ENCODE measurements at places on chromosomes 5 and 9. TPM values are rescaled to one million over a fixed set of nuclear protein-coding genes. Genes with fewer than 3 reads are reported as not detected.

DNA sequence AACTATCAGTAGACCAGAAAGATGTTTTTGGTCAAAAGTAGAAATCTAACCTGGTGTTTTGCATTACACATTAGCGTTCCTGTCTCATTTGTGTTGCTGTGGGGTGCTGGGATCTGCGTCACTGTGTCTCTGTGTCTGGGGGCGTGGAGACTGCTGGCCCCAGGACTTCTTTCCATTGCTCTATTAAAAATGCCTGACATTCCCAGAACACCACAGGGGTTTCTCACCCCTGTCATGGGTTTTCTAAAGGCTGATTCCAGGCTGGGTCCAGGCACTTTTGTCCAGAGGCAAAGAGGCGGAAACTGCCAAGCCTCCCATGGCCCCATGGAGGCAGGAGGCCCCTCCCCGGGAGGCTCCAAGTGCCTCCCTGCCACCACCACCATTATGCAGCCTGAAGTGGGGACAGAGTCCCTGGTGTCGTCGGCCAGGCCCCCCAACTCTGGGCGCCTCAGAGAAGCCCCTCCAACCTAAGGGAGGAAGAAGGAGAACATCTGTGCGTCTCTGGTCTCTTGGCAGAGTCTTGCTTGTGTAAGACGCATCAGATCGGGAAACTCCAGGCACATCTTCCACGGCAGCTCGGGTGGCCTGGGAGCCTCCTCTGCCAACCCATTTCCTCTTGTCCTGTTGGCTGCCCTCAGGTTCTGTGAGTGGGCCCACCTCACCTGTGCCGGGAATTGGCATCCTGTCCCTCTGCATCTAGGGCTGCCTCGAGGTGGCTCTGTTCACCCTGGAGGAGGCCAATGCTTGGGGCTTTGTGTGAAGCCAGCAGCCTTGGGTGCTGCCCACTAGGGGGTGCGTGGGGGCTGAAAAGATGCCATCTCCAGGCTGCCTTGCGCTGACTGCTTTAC is 13.8 kb upstream of the PLEKHG4B start:
- peak overlapping the region; percentile 22 for H3K27ac ChIP-seq
- peak; percentile 75 for DNase-seq
- H3K36me3 ChIP-seq = no peaks in the 10 kb centered on the region
- H3K4me1 ChIP-seq = peaks cover 57% of the 10 kb centered on the region

DNA sequence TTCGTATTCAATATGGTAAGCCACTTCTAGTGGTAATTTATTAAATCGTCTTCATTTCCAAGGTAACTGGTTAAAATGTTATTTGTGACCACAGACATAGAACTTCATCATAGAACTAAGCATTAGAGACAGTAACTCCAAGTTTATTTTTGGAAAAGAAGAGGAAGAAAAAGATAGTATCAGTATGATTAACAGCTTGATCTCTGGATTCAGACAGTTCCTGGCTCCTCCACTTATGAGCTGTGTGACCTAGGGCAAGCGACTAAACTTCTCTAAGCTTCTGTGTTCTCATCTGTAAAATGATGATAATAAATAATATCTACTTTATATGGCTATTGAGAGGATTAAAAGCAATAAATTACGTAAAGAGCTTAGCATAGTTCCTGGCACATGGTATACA is 29.8 kb upstream of the TNPO1 start:
- DNase-seq = no peak
- no peaks in the 10 kb centered on the region for H3K27me3 ChIP-seq
- H3K36me3 ChIP-seq = no peaks in the 10 kb centered on the region
- no peak overlapping the region for H3K27ac ChIP-seq
- H3K4me3 ChIP-seq = no peak overlapping the region

- H3K36me3 ChIP-seq = no peaks in the 10 kb centered on the region
- no peak overlapping the region for H3K27ac ChIP-seq
- peaks cover 18% of the 10 kb centered on the region for H3K4me1 ChIP-seq
- no peak overlapping the region for H3K4me3 ChIP-seq
- no peaks in the 10 kb centered on the region for H3K27me3 ChIP-seq
Measured at GRCh38 chr5:14040542-14040941, 96.1 kb upstream of the DNAH5 start.

- H3K4me3 ChIP-seq = no peak overlapping the region
- no peak overlapping the region for H3K27ac ChIP-seq
- H3K36me3 ChIP-seq = no peaks in the 10 kb centered on the region
- no peak for DNase-seq
Measured at GRCh38 chr9:133701981-133702797, 36.0 kb downstream of the SARDH start.

Gene GPR150
- total RNA-seq = 0.12 TPM

GRCh38 chr5:32506799-32507198 is 62.3 kb upstream of the ZFR start:
- no peaks in the 10 kb centered on the region for H3K36me3 ChIP-seq
- H3K4me3 ChIP-seq = no peak overlapping the region
- H3K27me3 ChIP-seq = no peaks in the 10 kb centered on the region
- peaks cover 32% of the 10 kb centered on the region for H3K4me1 ChIP-seq

Gene ANKRD34B
- 0.77 TPM for total RNA-seq

All from neural progenitor cell (in vitro differentiated cells).